ENCODE measurements at places on chromosomes 2 and 18.

GRCh38 chr2:65344182-65344581, 88.2 kb downstream of the SPRED2 start:
- peaks cover 14% of the 10 kb centered on the region for H3K36me3 ChIP-seq
- no peaks in the 10 kb centered on the region for H3K27me3 ChIP-seq
- no peak overlapping the region for H3K4me3 ChIP-seq
- H3K4me1 ChIP-seq: peaks cover 2% of the 10 kb centered on the region
- DNase-seq: no peak
- H3K27ac ChIP-seq: no peak overlapping the region

DNA sequence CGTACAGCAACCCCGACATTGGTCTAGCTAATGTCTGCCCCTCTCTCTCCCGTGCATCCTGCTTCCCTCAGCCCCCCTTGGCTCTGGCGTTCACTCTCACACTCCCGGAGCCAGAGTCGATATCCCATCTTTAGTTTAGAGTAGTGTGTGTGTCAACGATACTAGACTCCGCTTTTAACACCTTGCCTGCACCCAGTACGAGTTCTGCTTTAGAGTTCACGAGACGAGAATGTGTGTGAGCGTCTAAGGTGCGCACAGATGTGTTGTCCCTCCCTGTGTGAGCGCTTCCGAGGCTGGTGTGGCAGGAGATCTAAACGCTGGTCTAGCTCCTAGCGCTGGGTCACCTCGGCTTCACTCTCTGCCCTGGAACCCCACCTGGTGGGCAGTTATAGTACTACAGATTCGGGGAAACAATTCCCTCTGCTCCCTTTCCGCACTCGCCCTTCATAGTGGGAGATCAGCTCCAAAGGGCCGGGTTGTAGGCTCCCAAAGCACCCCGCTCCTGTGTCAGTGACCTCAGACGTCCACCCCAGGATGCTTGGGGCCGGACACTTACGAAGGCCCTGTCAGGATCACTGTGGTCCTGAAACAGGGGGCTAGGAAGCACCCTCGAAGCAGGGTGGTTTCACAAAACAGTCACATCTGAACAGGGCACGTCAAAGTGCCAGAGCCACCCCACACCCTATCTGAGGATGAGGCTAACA, 2.6 kb upstream of the CYP26B1 start:
- DNase-seq: peak; percentile 85
- peaks cover 34% of the 10 kb centered on the region for H3K4me1 ChIP-seq
- H3K27me3 ChIP-seq: peaks cover 43% of the 10 kb centered on the region
- H3K36me3 ChIP-seq: no peaks in the 10 kb centered on the region
- peak overlapping the region; percentile 34 for H3K27ac ChIP-seq

DNA sequence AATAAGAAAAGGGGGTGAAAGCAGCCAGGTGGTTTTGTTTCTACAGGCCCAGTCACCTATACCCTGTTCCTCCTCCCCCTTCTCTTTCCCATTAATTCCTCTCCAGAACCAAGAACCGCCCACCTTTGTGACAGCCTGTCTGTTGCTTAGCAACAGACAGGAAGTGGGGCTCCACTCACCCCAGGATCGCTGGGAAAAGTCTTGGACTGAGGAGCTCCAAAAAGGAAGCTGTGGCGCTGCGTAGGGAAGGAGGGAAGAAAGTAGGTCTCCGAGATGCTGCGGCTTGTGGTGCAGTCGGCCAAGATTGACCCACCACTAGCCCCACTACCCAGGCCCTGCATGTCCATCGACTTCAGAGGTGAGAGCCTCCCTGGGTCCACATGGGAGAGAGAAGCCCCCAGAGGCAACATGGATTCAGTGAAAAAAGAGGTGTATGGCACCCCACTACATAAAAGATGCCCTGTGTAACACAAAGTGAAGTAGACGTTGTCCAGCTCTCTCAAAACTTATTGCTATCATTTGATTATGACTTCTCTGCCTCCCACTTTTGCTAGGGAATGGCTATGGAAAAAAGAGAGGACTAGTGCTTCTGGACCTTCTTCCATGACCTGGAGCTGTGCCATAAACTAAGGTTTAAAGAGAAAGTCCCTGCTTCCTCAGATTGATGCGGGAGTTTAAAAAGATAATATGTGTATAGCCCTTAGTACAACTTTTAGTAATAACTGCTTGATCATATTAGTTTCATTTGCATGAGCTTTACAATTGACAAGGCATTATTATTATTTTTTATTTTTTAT, at the start of gene FER1L5:
Gene FER1L5, plus strand, starts transcription at position 201 of the 797 bp plus-strand sequence. Its CDS starts 73 bp downstream, at position 274.
- peaks cover 5% of the 10 kb centered on the region for H3K4me1 ChIP-seq
- H3K27me3 ChIP-seq: no peaks in the 10 kb centered on the region

GRCh38 chr2:86468162-86469033, 27.2 kb downstream of the KDM3A start:
- H3K4me1 ChIP-seq: peaks cover 9% of the 10 kb centered on the region
- H3K27ac ChIP-seq: no peak overlapping the region
- no peaks in the 10 kb centered on the region for H3K27me3 ChIP-seq

DNA sequence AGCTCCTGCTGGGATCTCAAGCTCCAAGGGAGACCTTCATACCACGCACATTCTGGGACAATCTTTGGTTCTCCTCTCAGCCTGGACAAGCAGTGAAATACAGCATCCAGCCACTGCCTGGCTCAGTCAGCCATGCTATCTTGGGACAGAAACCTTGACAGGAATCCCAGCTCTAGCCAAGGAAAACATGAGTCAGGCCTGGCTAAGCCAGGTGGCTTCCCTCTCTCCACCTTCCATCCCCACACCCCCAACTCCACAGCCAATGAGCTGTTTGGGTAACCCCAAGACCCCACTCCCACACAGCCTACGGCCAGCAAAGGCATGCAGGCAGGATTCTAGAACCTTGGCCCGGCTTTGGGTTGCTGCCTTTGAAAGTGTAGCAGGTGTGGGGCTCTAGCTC, 64.9 kb downstream of the MCFD2 start:
- H3K27me3 ChIP-seq: peaks cover 10% of the 10 kb centered on the region
- no peaks in the 10 kb centered on the region for H3K36me3 ChIP-seq
- H3K4me3 ChIP-seq: no peak overlapping the region
- H3K4me1 ChIP-seq: peaks cover 2% of the 10 kb centered on the region
- H3K27ac ChIP-seq: no peak overlapping the region
- no peak for DNase-seq

- no peak for DNase-seq
- H3K27me3 ChIP-seq: no peaks in the 10 kb centered on the region
- no peaks in the 10 kb centered on the region for H3K4me1 ChIP-seq
- H3K4me3 ChIP-seq: no peak overlapping the region
- H3K27ac ChIP-seq: no peak overlapping the region
Observed at GRCh38 chr18:29594493-29594892, 1417.6 kb upstream of the CDH2 start.

DNA sequence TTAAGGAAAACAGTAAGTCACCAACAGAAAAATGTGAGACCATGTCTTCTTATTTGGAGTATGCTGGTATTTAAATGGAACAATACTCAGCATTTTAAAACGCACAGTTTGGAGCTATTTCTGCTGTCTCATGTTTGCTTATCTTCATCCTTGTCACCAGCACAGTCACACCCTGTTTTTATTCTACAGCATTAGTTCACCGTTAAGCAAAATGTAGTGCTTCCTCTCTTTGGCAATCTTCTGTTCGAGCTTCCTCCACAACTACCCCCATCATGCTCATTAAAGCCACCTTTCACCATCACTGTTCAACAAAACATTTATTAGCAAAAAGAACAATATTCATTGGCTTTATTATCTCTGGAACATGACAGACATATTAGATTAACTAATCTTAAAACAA, 64.0 kb downstream of the SLC40A1 start:
- H3K27me3 ChIP-seq: no peaks in the 10 kb centered on the region
- DNase-seq: no peak
- H3K4me3 ChIP-seq: no peak overlapping the region
- H3K36me3 ChIP-seq: no peaks in the 10 kb centered on the region
- H3K4me1 ChIP-seq: peaks cover 5% of the 10 kb centered on the region

DNA sequence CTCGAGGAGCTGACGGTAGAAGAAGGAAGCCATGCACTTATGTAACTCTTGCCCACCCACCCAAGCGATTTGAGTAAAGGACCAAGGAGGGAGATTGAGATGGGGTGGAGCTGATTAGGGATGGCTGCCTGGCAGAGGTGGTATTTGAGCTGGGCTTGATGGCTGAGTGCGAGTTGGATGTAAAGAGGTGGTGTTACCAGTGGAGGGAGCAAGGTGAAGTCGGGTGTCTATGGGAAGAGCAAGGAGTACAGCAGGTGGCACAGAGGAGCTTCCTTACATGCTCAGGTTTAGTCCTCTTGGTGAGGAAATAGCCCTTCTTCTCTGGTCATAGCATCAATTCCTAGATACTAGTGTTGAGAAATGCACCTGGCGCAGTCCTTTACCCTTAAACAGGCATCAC, 294.2 kb upstream of the SKOR2 start:
- H3K4me3 ChIP-seq: no peak overlapping the region
- no peaks in the 10 kb centered on the region for H3K36me3 ChIP-seq
- no peaks in the 10 kb centered on the region for H3K4me1 ChIP-seq
- no peak for DNase-seq
- no peak overlapping the region for H3K27ac ChIP-seq
- peaks cover 31% of the 10 kb centered on the region for H3K27me3 ChIP-seq

- H3K27ac ChIP-seq: no peak overlapping the region
- no peaks in the 10 kb centered on the region for H3K4me1 ChIP-seq
- H3K4me3 ChIP-seq: peak overlapping the region; percentile 69
- H3K36me3 ChIP-seq: peaks cover 3% of the 10 kb centered on the region
- peaks cover 17% of the 10 kb centered on the region for H3K27me3 ChIP-seq
Observed at GRCh38 chr2:74119912-74120825, 27.5 kb downstream of the BOLA3 start.

- H3K4me3 ChIP-seq: no peak overlapping the region
- no peak for DNase-seq
- no peaks in the 10 kb centered on the region for H3K4me1 ChIP-seq
- no peaks in the 10 kb centered on the region for H3K36me3 ChIP-seq
- H3K27ac ChIP-seq: no peak overlapping the region
Observed at GRCh38 chr2:102286041-102286440, 25.3 kb upstream of the IL1RL1 start.

DNA sequence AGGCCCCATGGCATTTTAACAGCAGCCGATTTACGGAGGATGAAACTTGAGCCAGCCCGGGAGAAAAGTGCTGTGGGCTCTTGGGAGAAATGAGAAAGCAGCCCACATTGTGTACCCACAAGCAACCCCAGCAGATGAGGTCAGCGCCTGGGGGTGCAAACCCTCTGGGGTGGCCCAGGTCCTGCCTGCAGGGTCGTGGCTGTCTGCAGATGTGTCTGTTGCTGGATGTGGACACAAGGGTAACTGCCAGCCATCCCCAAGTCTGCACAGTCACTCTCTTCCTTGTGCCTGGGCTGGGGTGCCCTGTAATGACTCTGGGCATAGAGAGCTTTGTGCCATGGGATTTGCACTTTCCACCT, 170.8 kb downstream of the PRKCE start:
- peaks cover 3% of the 10 kb centered on the region for H3K4me1 ChIP-seq
- no peaks in the 10 kb centered on the region for H3K36me3 ChIP-seq
- no peak overlapping the region for H3K27ac ChIP-seq
- peaks cover 31% of the 10 kb centered on the region for H3K27me3 ChIP-seq

- no peak overlapping the region for H3K4me3 ChIP-seq
- no peaks in the 10 kb centered on the region for H3K4me1 ChIP-seq
- H3K27ac ChIP-seq: no peak overlapping the region
Observed at GRCh38 chr2:65775839-65776238, 343.4 kb upstream of the SPRED2 start.

DNA sequence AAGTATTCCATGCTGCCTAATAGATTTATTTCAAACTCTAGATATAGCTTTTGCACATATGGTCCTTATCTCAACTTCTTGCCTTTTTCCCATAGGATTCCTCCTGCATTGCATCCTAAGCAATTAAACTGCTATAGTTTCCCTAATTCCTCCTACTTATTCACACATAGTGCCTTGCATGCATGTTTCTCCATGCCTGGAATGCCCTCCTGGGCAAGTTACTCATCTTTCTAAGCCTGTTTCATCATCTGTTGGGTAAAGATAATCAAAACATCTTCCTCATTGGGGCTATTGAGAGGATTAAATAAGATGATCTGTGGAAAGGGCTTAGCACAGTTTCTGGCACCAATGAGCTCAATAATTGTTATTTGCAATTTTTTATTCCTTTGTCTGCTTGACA, 726.5 kb downstream of the SLC4A3 start:
- no peak for DNase-seq
- H3K27me3 ChIP-seq: peaks cover 6% of the 10 kb centered on the region
- H3K27ac ChIP-seq: no peak overlapping the region
- no peaks in the 10 kb centered on the region for H3K36me3 ChIP-seq

DNA sequence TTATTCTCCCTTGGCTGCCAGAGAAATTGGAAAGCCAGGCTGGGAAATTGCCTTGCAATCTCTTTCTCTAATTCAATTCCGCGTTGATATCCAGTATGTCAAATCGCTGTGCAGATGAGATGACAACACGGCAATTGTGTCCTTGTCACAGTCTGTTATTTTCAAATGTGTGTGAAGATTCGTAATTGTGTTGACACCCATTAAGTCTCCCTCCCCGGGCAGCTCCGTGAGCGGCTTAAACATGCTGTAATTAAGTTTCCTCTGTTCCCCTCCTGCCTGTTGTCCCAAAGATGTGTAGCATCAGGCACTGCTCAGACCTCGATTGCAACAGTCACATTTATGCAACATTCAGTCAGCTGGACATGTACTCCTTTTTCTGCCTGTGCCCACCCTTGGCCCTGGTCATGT, 209.5 kb downstream of the LPIN1 start:
- H3K36me3 ChIP-seq: no peaks in the 10 kb centered on the region
- H3K27me3 ChIP-seq: peaks cover 16% of the 10 kb centered on the region
- H3K27ac ChIP-seq: no peak overlapping the region
- no peak for DNase-seq
- H3K4me1 ChIP-seq: no peaks in the 10 kb centered on the region

DNA sequence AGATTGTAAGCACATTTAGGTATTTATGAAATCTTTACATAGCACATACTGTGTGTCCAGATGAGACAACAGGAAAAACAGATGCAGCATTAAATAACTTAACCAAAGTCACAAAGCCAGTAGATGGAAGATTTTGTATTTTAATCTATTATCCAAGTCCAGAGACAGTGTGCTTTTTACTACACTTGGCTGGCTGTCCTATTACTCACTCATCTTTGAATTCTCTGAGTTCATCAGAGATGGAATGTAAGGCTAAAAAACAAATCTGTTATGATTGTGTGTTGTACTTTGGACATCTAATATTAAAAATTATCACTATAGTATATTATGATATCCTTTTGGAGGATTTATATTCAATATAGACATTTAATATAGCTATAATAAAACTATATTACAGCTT, 1189.4 kb downstream of the DSC3 start:
- no peaks in the 10 kb centered on the region for H3K27me3 ChIP-seq
- H3K36me3 ChIP-seq: no peaks in the 10 kb centered on the region
- H3K27ac ChIP-seq: no peak overlapping the region
- H3K4me3 ChIP-seq: no peak overlapping the region
- H3K4me1 ChIP-seq: no peaks in the 10 kb centered on the region

GRCh38 chr18:23894661-23895175, 119.8 kb upstream of the TTC39C start:
- no peak for DNase-seq
- no peak overlapping the region for H3K4me3 ChIP-seq
- no peaks in the 10 kb centered on the region for H3K36me3 ChIP-seq
- H3K27ac ChIP-seq: no peak overlapping the region
- H3K27me3 ChIP-seq: peaks cover 11% of the 10 kb centered on the region
- H3K4me1 ChIP-seq: no peaks in the 10 kb centered on the region
